ENCODE measurements at places on chromosomes 1 and 21. TPM values are rescaled to one million over a fixed set of nuclear protein-coding genes. Genes with fewer than 3 reads are reported as not detected.
A peak's percentile ranks its signal among the peaks of the same experiment; 100 is the strongest.

The ZNF648 gene
- total RNA-seq: 3.1 TPM

- DNase-seq: no peak
Measured at GRCh38 chr1:46948629-46949416, 7.5 kb upstream of the CYP4A11 start.

GRCh38 chr21:21046063-21046462 lies 47.9 kb downstream of the NCAM2 start:
- no peak for DNase-seq

DNA sequence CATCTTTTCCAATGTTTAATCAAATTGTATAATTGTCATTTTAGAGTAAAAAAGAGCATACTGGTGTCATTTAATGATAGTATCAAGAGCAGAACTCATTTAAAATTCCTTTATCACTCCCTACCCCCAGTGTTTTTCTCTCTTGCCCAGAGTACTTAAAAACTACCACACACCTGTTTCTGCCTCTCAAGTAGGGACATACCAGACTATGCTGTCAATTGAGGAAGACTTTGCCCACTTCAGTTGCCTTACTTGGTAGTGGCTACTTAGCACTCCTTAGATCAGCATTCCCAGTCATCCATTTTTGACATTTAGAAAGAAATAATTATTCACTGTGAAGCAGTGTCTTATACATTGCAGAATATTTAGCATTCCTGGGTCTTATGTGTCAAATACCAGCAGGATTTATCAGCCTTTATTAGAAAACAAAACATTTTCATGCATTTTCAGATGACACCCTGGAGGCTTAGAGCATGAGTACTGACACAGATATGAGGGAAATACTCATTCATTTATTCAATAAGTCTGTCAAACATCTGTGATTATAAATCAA lies 127.5 kb upstream of the RGS1 start:
- no peak for DNase-seq

GRCh38 chr1:47334765-47335435 lies 1.3 kb downstream of the CMPK1 start:
- DNase-seq: no peak

The B3GALT2 gene
- 11.6 TPM for total RNA-seq

GRCh38 chr1:218886101-218886871 lies 287.4 kb upstream of the LYPLAL1 start:
- peak; percentile 8 for DNase-seq

DNA sequence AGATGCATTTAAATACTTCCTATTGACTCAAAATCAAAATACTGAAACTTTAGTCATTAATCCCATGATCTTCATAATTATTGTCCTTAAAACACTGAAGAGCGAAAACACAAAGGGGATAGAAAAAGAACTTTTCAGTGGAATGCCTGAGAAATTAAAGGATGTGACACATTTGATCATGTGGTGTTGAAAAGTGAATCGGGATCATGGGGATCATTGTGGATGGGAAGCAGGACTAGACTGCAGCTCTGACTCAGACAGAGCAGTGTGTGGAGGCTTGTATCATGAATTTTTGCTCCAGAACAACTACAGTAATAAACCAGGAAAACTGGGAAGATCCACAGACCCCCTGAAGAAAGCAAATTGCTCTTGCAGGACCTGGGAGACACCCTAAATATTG lies 161.1 kb upstream of the CXADR start:
- DNase-seq: no peak

The RGS8 gene
- 6.8 TPM for total RNA-seq

The TTLL10 gene
- total RNA-seq: 2.1 TPM

- no peak for DNase-seq
Measured at GRCh38 chr21:45021428-45022347, 52.7 kb upstream of the ADARB1 start.

The HRNR gene
- total RNA-seq: not detected

DNA sequence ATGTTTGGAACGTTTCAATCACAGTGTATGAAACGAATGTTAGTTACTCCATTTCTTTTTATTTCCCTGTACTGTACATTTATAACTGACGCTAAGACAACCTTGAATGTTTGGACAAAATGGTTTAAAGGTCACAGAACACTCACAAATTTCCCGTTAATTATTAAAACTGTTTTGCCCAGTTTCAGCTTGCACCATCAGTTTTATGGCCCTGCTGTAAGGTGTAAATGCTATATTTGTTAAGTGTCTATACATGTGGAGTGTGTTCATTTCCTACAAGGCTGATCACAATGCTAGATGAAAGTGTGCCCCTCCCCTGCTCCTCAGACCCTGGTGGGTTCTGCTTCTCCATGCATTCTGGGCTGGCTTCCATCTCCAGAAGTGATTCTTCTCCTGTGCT lies 57.9 kb upstream of the ETS2 start:
- no peak for DNase-seq

The INSRR gene
- 0.40 TPM for total RNA-seq

- no peak for DNase-seq
Measured at GRCh38 chr1:228471762-228472398, 15.3 kb upstream of the RNF187 start.

The ETV3L gene
- total RNA-seq: 0.11 TPM

DNA sequence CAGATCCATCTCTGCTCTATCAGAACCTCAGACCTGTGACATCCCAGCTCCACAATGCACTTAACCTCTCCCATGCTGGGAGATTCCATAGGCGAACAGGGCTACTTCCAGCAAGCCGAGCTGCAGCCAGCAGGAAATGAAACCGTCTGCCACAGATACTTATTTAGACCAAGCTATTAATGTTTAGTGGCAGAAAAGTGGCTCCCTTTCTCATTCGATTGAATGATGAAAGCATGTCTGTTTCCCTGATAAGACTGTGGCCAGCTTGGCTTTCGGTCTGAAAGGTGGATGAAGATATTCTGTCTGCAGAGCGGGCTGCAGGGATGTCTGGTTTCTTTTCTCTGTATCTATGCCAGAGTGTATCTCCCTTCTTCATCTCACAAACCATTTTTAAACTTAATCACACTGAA lies 146.4 kb downstream of the GREM2 start:
- DNase-seq: peak; percentile 47

DNA sequence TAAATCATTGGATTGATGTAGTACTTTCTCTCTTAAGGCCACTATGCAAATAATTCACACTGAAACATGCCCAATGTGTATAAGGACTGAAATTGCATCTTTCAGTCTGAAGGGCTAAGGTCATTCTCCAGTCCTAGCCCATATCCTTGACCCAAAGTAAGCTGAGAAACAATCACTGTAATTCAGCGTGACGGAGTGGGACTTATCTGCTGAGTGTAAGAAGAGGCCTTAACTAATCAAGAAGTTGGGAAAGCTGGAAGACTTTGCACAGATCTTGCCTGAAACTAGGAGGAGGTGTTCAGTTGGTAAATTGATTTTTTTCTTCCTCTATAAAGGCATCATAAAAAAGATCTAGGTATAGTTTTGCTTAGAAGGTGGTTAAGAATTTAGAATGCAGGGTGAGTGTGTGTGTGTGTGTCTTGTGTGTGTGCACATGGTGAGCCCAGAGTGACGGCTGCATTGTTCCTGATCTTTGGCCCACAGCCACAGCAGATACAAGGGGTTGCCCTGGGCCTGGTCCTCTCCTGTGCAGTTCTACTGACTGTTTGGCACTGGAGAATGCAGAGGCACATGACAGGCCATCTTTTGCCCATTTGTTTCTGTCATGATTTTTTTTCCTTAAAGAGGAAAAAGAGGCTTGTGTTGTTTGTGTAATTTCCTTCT lies 13.3 kb upstream of the PPP2R5A start:
- DNase-seq: no peak

The ACTN2 gene
- total RNA-seq: 5.1 TPM

DNA sequence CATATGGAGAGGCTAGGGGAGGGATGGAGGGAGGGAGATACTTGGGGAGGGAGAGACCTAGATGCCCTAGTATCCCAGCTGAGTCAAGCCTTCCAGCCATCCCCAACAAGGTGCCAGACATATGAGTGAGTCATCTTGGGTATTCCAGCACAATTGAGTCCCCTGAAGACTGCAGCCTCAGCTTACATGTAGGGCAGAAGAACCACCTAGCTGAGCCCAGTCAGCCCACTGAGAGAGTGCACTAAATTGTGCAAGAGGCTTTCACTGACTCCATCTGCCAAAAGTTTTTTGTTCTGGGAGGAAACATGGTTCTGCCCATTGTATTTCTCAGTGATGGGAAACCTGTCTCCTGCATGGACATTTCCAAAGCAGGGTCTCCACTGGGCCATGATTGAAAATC lies 76.4 kb downstream of the FOXD2 start:
- DNase-seq: no peak

- DNase-seq: no peak
Measured at GRCh38 chr21:41399246-41399800, 26.7 kb upstream of the MX1 start.

- DNase-seq: no peak
Measured at GRCh38 chr21:42190486-42190863, 28.5 kb upstream of the ABCG1 start.

The LIN28A gene
- total RNA-seq: not detected

The CDC20 gene
- total RNA-seq: 11.1 TPM

GRCh38 chr1:78549891-78550290 lies 59.1 kb downstream of the PTGFR start:
- no peak for DNase-seq

GRCh38 chr21:46250146-46250725 lies 21.7 kb upstream of the LSS start:
- no peak for DNase-seq

The FCMR gene
- 1.3 TPM for total RNA-seq

DNA sequence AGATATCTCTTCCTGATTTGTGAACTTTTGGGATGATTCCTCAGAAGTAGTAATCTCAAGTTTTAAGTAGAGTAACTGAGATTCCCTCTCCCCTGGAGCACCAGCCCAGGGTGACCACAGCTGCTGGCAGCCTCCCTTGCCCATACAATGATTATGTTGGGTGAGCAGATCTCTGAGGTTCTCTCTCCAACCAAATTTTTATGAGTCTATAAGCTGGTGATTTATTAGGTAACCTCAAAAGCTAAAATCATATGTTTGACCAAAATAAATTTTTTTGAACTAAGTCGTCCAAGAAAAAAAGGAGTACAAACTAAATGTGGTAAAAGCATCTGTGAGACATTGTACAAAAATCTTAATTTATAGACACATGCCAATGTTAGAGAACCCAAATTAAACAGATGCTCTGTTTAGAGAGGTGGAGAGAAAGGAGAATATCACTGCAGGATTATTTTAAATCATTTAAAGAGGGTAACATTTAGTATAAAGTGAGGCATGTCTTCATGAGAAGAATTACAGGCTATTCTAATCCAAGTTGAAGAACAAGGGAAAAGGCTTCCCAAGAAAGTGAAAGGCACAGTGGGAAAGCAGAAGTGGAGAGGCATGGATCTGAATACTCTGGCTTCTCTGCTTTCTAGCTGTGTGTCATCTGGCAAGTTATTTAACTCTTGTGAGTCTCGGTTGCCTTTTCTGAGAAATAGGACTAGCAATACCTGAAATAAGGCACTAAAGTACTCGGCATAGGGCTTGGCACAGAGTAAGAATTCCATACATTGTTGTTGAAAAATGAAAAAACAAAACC lies 2.5 kb downstream of the AKNAD1 start:
- DNase-seq: no peak

- DNase-seq: no peak
Measured at GRCh38 chr1:237293804-237294203, 251.8 kb downstream of the RYR2 start.

- no peak for DNase-seq
Measured at GRCh38 chr1:110492573-110492972, 26.4 kb downstream of the KCNA10 start.

The TRABD2B gene
- total RNA-seq: 0.89 TPM

- DNase-seq: no peak
Measured at GRCh38 chr1:10728595-10729410, 67.6 kb downstream of the CASZ1 start.

DNA sequence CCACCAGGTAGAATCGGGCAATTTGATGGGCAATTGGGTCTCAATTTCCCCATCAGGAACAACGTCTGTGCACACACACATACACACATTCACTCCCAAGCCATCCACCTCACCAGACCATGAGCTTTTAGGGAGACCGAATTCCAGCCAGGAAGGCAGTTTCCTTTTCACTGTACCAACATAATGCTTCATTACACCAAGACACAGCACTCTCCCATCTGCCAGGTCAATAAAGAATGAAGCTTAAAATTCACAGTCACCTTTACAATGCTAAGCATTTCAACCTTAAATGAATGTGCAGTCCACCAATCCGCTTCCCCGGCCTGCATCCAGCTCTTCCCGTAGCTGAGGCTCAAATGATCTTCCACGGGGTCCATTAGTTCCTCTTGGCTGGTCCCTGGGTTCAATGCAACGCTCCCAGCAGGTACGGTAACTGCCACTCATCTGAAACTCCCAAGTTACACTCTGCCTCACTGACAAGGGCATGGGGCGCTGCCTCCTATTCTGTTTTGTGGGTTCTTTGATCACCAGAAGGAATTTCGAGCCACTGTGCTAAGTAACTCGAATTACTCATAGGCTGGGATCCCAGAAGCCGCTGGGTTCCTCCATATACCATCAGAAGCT lies 105.0 kb downstream of the SIM2 start:
- DNase-seq: no peak

- peak; percentile 74 for DNase-seq
Measured at GRCh38 chr1:182616130-182617013, 12.2 kb upstream of the RGS16 start.
